Globus pallidus (tissue), 1 donor: ENCODE measurements at places on chromosomes 1 and 21.
A peak's percentile ranks its signal among the peaks of the same experiment; 100 is the strongest.

GRCh38 chr1:171509191-171509590 is 23.9 kb downstream of the PRRC2C start:
- DNase-seq = no peak

- no peak for DNase-seq
Measured at GRCh38 chr1:200483491-200484143, 73.8 kb upstream of the ZNF281 start.

- DNase-seq = no peak
Measured at GRCh38 chr1:59238993-59239392, 57.9 kb upstream of the FGGY start.

DNA sequence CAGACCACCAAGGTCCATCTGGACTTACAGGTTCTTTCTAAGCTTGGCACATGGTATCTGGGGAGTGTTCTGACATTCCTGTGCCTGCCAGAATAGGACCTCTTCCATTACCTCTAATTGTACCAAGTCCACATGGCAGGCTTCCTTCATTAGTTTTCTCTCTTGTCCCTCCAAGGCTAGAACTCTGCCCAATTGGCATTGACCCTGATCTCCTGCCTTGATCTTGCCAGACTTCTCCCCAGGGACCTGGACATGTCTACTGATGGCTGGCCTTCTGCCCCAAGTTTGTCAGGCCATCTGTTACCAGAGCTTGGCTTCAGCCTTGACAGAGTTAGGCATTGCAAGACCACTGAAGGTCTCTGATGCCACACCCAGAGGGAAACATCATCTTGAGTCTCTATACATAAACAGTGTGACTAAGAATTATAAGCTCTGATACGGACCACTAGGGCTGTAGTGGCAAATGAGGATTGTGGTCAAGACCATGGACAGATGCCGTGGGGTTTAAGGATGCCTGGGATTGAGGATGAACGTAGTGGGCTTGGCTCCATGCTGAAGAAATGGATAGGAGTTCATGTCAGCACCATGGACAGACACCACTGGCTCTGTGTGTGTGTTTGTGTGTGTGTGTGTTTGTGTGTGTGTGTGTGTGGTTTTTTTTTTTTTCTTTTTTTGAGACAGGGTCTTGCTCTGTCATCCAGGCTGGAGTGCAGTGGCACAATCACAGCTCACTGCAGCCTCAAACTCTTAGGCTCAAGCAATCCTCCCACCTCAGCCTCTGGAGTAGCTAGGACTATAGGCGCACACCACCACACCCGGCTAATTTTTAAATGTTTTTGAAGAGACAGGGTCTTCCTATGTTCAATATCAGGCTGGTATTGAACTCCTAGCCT is 19.5 kb upstream of the PSMB2 start:
- DNase-seq = no peak

DNA sequence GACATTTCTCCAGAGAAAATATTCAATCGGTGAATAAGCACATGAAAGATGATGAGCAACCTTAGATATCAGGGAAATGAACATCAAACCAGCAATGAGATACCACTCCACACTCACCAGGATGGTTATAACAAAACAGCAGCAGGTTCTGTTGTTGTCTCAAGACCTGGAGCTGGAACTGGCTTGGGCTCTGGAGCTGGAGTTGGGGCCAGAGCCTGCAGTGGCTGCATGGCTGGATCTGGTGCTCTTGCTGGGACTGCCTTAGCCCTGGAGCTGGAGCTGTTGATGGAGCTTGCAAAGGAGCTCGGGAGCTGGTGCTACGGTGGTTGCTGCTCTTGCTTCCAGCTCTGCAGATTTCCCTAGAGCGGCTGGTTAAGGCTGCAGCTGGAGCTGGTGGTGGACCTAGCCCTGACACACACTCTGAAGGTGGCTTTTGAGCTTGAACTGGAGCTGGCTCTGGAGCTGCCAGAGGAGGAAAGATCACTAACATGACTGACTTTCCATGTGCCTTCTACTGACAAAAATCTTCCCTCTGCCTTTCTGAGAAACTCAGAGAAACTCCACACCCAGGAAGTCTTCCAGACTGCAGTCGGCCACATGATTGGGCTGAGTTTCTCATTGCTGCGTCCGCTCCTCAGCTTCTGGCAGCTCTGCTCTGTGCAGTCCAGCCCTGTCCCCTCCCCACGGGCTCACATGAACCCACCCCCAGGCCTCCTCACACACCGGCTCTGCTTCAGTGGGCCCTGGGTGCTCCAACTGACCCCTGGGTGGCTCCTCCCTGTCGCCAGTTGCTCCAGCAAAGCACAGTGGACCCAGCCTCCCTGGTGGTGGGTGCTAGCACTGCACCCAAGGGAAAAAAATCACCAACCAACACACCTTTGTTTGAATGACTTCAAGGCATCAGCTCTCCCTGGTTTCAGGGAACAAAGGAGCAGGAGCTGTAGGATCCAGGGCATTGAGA is 139.1 kb upstream of the FMN2 start:
- no peak for DNase-seq

DNA sequence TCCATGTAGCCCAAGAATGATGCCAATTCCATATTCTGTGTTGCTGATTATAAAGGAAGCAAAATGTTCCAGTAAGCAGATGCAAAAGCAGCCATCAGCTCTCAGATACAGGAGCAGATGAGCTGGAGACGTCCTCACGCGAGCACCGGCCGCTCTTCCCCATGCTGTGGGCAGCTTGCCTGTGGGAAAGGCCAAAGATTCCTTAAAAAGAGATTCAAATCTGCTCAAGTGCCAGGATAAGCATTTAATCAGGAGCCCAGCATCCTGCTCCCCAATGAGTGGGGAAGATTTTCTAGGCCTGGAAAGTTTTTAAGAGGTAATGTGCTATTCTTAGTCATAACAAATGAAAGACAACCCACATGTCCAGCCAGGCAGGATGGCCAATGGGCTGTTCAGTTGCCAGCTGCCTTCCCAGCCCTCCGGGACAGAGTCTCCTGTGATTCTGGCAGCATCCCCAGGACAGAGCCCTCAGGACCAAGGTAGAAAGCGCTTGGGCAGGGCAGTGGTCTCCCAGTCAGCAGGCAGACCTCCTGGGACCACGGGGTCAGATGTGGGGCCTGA is 108.2 kb upstream of the TMPRSS2 start:
- no peak for DNase-seq

DNA sequence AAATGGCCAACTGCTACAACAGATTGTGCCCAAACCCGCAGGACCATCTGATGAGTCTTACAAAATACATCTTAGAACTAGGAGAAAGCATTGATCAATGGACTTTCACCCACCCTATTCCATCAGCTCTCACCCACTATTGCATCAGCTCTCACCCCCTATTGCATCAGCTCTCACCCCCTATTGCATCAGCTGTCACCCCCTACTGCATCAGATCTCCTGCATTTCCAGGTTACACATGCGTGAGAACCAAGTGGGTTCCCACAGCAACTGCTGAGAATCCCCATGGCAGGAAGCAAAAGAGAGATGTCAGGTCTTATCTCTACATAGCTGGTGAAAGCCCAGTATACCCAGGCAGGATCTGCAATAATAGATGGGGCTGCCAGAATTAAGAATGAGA is 533.5 kb downstream of the LTN1 start:
- DNase-seq = no peak

GRCh38 chr1:23366598-23366997 is 3.0 kb downstream of the ZNF436 start:
- DNase-seq = no peak

DNA sequence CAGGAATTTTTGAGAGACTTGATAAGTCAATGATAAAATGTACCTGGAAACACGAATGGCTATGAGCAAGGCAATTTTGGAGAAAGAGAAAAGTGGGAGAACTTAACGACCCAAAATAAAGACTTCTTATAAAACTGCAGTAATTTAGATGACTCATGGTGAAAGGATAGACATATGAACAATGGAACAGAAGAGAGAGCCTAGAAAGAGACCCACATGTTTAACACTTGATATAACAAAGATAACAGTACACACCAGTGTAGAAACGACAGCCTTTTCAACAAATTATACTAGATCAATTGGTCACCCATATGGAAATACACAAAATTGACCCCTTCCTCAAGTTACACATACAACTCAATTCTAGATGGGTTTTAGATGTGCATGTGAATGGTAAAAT is 117.5 kb upstream of the GALNT2 start:
- DNase-seq = no peak

GRCh38 chr1:72009173-72010093 is 272.9 kb downstream of the NEGR1 start:
- no peak for DNase-seq

DNA sequence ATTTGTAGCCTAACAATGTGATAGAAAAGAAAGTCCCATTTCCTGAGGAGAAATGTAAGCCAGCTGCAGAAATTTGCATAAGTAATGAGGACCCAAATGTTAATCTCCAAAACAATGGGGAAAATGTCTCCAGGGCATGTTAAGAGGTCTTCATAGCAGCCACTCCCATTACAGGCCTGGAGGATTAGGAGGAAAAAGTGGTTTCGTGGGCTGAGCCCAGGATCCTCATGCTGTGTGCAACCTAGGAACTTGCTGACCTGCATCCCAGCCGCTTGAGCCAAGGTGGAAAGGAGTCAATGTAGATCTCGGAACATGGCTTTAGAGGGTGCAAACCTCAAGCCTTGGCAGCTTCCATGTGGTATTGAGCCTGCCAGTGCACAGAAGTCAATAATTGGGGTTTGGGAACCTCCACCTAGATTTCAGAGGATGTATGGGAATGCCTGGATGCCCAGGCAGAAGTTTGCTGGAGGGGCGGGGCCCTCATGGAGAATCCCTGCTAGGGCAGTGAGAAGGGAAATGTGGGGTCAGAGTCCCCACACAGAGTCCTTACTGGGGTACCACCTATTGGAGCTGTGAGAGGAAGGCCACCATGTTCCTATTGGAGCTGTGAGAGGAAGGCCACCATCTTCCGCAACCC is 14.2 kb upstream of the F13B start:
- no peak for DNase-seq

GRCh38 chr1:24248859-24249258 is 61.8 kb upstream of the IFNLR1 start:
- no peak for DNase-seq

GRCh38 chr1:206469411-206469932 is 804 bp upstream of the IKBKE start:
- no peak for DNase-seq

GRCh38 chr1:175307160-175307559 is 114.6 kb upstream of the KIAA0040 start:
- no peak for DNase-seq

DNA sequence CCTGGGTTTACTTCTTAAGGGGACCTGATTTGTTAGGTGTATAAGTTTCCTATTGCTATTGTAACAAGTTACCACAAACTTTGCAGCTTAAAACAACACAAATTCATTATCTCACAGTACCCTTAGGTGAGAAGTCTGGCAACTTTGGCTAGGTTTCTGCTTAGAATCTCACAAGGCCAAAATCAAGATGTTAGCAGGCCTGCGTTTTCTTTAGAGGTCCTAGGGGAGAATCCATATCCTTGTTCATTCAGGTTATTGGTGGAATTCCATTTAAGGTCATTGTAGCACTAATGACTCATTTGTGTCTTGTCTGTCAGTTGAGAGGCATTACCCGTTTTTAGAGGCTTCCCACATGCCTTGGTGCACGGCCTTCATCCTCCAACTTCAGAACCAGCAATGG is 8.2 kb upstream of the SH2D1B start:
- DNase-seq = no peak

- DNase-seq = no peak
Measured at GRCh38 chr1:57195436-57195941, 228.4 kb downstream of the DAB1 start.

DNA sequence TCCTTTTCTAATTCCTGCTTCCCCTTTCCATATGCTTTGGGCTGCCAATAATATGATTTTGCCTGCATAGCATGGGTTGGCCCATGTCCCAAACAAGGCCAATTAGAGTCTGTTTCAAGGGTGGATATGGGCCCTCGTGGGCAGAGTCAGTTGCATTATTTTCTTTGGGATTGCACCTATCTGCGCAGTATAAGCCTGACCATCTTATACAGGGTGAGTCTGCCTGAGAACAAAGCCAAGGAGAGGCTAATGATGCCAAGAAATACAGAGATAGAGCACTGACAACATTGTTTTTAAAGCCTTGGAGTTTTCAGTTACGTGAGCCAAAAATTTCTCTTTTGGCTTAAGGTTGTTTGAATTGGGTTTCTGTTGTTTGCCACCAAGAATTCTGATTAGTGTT is 18.6 kb downstream of the OVAAL start:
- no peak for DNase-seq

DNA sequence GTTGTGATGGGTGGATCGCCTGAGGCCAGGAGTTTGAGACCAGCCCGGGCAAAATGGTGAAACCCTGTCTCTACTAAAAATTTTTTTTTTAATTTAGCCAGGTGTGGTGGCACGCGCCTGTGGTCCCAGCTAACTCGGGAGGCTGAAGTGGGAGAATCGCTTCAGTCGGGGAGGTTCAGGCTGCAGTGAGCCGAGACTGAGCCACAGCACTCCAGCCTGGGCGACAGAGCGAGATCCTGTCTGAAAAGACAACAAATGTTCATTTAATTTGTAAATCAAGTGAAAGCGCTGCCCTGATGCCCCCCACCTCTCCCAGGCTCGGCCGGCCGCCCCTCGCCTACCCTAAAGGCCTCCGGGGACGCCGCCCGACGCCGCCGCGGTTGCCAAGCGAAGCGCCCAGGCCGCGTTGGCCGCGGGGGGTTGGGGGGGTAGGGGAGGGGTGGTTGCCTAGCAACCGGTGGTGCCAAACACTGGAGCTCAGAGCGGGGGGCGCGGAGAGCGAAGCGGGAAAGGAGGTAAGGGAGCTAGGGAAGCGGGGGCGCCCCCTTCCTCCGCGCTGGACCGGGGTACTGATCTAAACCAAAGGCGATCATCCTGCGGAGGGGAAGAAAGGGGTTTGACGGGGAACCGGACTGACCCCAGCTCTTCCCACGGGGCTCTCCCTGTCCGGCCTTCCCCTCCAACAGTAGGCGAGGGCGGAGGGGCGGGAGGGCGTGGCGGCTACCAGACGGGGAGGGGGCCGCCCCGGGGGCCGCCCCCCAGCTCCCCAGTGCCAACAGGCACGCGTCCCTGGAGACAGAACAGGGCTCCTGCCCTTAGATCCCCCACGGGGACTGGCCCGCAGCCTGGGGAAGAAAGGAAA is at the start of gene TEKT2:
Gene TEKT2 (plus strand): TSS at position 460 of the 862 bp plus-strand sequence. CDS start 828 bp downstream, outside the sequence.
- peak; percentile 63 for DNase-seq

DNA sequence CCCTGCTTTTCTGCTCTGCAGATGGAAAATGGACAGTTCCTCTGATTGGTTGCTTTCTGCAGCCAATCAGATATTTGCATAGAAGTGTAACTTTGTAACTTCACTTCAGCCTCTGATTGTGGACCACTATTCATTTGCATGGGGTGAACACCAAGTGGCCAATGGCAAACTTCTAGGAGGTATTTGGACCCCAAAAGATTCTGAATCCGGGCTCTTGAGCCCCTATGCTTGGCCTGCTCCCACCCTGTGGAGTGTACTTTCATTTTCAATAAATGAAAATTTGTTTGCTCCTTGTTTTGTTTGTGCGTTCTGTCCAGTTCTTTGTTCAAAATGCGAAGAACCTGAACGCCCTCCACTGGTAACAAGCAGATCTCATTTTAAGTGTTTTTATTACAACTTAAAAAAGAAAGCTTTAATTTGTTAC is 6.4 kb upstream of the GSTM4 start:
- DNase-seq = peak; percentile 52

GRCh38 chr1:159937054-159937750 is 8.2 kb downstream of the IGSF9 start:
- no peak for DNase-seq

GRCh38 chr1:25208561-25209222 is 23.6 kb downstream of the SYF2 start:
- no peak for DNase-seq
